ENCODE measurements at places on chromosomes 7 and 10.

GRCh38 chr10:972763-973162 is 15.5 kb upstream of the GTPBP4 start:
- DNase-seq, result no peak

GRCh38 chr10:88733215-88733614 is 26.6 kb upstream of the LIPN start:
- no peak for DNase-seq

GRCh38 chr10:44792119-44792775 is 118.9 kb upstream of the TMEM72 start:
- no peak for DNase-seq

GRCh38 chr7:1397491-1398327 is 61.6 kb downstream of the MICALL2 start:
- DNase-seq, result no peak

- DNase-seq, result no peak
These were observed 8.0 kb upstream of the ALDH18A1 start for GRCh38 chr10:95664543-95664942.

DNA sequence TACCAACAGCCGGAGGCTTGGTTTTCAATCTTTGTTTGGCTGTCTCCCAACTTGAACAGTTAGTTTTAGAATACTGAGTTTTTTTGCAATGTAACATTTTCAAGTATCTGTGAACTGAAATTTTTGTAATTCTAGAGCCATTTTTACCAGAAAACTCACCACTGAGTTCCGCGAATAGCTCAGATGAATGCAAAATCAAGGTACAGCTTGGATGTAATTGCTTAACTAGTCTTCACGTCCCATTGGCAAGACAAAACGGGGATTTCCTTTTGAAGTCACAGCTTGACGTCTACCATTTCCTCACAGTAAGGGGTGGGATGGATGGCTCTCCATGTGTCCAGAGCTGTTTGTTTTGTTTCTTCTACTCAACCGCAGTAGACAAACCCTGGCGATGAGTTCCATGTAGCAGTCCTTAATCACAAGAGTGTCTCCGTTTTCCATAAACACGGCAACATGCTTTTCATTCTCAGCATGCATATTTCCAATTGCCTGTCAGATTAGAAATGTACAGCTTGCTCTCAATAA is 55.8 kb upstream of the FGFR2 start:
- DNase-seq, result no peak

DNA sequence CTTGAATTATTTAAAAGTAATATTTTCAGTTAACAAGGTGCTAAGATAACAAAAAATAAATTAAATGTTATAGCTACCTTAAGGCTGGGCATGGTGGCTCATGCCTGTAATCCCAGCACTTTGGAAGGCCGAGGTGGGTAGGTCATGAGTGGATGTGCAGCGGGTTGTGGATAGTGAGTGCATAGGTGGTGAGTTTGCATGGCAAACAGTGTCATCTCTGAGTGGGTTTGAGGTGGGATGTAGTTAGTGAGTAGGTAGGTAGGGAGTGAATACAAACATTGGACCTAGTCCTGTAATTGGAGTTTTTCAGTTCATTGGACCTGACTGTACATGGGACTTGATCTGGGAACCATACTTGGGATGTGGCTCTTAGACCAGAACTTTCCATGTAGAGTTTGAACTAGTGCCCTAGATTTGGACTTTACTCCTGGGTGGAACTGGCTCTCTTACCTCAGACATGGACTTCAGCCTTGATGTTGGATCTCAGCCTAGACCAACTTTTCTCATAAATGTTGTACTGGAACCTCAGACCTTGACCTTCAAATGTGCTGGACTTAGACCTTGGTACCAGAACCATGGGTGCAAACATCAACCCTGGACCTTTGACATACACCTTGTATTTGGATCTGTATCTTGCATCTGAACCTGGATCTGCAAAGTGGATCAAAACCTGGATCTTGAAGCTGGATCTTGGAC is 47.0 kb downstream of the SEC61G start:
- no peak for DNase-seq

GRCh38 chr7:30915005-30915601 is 3.5 kb downstream of the AQP1 start:
- no peak for DNase-seq

- DNase-seq, result no peak
These were observed 10.3 kb downstream of the GRIFIN start for GRCh38 chr7:2465928-2466327.

- DNase-seq, result no peak
These were observed 16.5 kb upstream of the TLX1 start for GRCh38 chr10:101114646-101115045.

GRCh38 chr10:28481968-28482367 is 51.0 kb upstream of the WAC start:
- no peak for DNase-seq

GRCh38 chr7:117751775-117752174 is 121.5 kb downstream of the CTTNBP2 start:
- DNase-seq, result no peak

DNA sequence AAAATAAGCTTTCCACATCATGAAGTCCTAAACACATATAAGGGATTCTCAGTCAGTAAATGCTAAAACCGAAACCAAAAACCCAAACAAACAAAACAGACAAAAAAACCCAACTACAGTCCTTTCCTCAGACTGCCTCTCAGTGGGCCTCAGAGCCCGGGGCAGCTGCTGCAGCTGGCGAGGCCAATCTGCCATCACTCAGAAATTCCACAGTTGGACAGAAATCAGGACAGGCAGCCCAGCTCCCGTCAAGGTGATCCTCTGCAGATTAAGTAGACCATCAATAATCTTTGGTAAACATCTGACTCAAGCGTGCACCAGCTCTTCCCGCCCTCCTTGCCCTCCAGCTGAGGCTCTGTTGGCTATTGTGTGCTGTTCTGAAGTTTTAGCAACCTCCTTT is 142.2 kb downstream of the ATXN7L1 start:
- DNase-seq, result no peak

DNA sequence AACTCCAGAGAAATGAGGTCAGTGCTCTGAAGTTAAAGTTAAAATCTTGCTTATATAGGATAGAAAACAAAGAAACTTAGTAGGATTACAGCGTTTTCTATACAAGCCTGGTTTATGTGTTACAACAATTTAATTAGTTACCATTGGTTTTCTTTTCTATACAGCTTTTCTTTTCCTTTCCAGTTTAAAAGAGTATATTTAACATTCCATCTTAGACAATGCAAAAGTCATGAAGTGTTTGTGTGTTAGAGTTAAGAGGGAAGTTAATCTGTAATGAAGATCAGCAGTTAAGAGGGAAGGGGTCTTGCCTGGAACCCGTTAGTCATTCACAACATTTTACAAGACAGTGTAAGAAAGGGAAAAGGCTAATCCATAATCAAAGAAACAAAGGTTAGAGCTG is 338.3 kb downstream of the OTUD1 start:
- no peak for DNase-seq

GRCh38 chr7:32943252-32944030 is 13.8 kb upstream of the FKBP9 start:
- DNase-seq, result no peak

- no peak for DNase-seq
These were observed 389.6 kb upstream of the PRKCQ start for GRCh38 chr10:6969659-6970058.

DNA sequence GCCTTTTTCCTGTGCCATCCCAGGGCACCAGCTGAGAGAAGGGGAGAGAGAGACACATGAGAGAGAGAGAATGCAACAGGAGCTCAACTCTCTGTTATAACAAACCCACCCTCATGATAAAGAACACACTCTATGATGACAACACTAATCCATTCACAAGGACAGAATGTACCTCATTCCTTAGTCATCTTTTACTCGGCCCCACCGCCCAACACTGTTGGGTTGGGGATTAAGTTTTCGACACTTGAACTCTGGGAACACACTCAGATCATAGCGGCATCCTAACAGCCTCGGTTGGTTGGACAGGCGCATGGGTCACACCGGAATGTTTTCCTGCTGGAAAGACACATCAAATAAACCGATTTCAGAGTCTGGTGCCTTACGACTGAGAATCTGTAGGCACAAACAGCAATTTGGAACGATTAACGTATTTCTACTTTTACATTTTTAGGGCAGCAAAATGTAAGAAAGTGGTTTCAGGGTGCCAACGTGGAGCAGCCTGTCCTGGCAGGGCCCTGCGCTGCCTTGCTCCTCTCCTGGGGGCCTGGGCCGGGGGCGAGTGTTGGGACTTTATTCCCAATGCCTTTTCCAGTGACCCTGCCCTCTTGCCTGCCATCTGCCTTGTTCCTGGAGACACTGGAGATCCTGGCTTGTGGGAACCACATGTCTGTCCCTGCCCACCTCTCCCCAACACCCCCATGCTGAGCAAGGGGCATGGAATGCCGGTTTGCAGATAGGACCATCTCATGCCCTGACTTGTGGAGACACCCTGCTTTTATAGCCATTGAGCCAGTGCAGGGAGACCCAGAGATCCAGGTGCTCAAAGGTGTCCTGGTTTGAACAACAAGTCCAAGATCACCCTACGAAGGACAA is 287.0 kb downstream of the TCERG1L start:
- DNase-seq, result no peak

DNA sequence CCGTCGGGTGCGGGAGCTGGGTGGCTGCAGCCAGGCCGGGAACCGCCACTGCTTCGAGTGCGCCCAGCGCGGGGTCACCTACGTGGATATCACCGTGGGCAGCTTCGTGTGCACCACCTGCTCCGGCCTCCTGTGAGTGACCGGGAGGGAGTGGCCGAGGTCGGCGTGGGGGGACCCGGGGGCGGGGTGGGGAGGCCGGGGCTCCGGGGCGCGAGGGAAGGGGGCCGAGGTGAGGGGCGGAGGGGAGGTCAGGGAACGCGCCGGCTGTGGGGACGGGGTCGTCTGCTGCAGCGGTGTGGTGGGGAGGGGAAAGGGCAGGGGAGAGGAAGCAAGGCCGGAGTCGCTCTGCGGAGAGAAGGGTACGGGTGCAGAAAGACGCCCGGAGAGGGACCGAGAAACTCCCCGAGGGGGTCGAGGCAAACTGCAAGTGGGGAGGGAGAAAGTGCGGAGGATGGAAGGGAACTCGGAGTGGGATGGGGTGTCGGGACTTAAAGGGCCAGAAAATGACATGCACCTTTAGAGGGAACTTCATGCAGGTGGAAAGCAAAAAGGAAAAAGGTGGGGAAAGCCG is 518 bp downstream of the AGFG2 start:
- DNase-seq, result no peak

DNA sequence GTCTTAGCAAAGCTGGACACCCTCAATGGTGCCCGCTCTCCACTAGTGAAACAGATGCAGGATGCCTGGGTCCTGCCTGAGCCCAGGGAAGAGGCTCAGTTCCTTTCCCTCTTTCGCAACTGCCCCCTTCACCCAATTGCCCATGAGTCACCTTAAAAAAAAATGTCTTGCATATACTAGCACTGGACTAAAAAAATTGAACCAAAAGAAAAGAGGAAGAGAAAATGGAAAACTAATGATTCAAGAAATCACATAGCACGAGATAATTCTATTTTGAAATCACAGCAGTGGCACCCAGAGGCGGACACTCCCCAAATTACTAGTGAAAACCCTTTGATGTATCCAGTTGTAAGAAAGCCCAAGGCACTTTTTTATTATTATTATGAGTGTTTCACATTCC is 972.5 kb downstream of the LRMDA start:
- DNase-seq, result no peak

DNA sequence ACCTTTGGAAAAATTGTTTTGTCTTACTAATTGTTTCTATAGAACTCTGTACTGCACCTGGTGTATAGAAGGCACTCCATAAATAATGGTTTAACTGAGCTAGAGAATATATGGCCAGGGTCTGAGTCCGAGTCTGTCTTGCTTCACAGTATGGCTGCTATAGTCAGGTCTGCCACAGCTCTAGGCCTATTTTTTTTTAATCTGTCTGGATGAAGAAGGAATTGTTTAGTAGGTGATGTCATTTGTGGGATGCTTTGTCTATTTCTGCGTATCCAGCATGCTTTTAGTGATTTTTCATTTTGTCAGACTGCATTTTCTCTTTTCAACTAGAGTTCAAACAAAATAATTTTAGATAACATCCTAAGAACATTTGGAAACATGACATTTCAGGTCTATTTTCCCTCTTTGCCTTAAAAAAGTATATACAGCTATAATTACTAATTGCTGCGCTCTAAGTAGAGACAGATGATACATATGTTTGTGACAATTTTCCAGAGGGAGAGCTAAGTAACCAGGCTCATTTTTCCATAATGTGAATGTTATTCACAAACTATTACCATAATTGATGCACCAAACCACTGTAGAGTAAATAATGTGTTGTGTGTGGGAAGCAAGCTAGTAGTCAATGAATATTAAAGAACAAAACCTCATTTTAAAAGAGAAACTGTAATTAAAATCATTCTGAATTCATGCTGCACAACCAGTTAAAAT is 361.7 kb downstream of the AUTS2 start:
- no peak for DNase-seq

GRCh38 chr10:107686095-107686494 is 521.6 kb upstream of the SORCS1 start:
- DNase-seq, result no peak

GRCh38 chr7:92064438-92065029 is 69.7 kb downstream of the CYP51A1 start:
- no peak for DNase-seq

All from substantia nigra (tissue), 51 donors.